ENCODE measurements at places on chromosomes 7 and 10.

DNA sequence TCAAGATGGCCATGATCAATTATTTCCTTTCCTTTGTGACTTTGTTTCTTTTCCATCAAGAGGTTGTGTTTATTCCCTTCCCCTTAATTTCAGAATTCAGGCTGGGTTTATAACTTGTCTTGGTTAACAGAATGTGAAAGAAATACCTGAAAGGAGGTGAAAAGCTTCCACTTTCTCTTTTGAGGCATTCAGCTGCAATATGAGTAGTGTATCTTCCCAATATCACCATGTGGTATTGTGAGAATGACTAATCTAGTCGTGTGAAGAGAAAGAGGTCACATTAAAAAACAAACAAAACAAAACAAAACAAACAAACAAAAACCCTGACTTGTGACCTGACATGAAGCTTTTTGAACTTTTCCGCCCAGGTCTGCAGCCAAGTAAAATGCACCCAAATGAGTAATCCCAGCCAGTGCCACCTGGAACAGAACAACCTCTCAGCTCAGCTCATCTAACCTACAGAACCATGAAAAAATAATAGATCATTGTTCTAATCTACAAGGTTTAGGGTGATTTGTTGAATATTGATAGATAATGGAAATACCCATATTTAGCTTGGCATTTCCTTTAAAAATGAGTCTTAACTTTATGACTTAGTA, 70.8 kb upstream of the TEX47 start:
- H3K36me3 ChIP-seq, result no peaks in the 10 kb centered on the region
- H3K27ac ChIP-seq, result no peak overlapping the region
- H3K27me3 ChIP-seq, result no peaks in the 10 kb centered on the region
- no peak overlapping the region for H3K4me3 ChIP-seq
- no peaks in the 10 kb centered on the region for H3K4me1 ChIP-seq
- no peak for DNase-seq

DNA sequence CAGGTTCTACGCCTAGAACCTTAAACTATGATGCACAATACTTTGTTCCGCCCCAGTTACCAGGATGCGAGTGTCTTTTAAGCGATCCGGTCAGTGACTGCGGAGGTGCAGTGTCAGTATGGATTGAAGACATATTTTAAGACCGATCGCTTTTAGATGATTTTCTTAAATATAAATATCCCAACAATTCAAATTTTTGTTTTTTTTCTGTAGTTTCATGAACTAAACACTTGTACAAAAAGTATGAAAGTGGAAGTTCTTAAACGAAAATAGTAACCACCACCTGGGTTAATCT, 835 bp downstream of the COMMD3 start:
- peaks cover 40% of the 10 kb centered on the region for H3K4me1 ChIP-seq
- no peak for DNase-seq
- H3K27ac ChIP-seq, result peak overlapping the region; percentile 98
- no peaks in the 10 kb centered on the region for H3K27me3 ChIP-seq

DNA sequence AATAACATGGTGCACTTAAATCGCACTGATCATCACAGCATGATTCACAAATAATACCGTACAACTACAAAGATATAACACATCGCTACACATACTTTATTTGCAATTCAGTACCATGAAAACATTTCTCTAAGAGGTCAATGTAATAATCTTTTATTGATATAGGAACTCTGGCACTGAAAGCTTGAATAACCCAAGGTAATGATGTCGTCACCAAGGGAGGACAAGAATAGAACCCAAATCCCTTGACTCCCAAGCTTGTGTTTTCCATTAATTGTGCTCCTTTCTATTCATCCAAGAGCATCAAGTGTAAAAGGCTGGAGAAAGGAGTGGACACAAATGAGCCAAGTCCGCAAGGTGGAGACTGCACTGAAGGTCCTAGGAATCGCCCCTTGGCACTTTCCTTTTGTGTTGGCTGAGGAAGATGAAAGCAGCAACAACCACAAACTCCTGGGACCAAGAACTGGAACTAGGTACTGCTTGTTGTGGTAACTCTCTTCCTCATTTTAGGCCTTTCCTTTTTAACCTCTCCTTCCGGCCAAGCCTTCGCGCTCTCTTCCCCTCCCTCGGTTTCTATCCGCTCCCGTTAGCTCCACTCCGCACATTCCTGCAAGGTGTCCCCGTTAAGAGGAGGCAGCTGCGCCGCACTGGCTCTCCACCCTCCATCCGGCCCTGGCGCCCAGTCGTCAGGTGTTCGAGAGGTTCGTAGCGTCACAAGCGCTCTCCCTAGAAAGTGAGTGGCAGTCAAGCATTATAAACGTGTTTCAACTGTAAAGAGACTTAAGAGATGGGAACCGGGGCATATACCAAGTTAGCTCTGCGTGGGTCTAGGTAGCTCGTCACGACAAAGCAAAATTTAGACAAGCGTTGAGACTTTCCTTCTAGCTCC, 1.0 kb upstream of the CBLL1 start:
- H3K27me3 ChIP-seq, result no peaks in the 10 kb centered on the region
- H3K36me3 ChIP-seq, result peaks cover 22% of the 10 kb centered on the region
- H3K27ac ChIP-seq, result peak overlapping the region; percentile 99
- peaks cover 49% of the 10 kb centered on the region for H3K4me1 ChIP-seq
- peak; percentile 64 for DNase-seq
- H3K4me3 ChIP-seq, result peak overlapping the region; percentile 96

DNA sequence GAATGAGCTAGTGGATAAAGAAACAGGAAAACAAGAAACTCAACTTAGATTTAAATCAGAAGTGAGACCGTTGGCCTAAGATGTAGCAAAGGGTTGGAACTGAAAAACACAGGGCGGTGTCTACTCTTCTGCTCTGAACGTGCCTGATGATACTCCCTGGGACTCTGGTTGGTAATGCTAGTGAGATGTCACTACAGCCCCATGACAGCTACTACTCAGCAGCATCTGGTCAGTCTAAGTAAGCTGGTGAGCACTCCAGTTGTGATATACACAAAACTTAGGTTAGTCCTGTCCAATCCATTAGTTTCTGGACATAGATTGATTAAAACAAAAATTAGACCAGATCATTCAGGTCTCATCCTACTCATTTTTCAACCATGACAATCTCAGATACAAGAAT, 15.4 kb downstream of the MYPN start:
- no peaks in the 10 kb centered on the region for H3K4me1 ChIP-seq
- no peak for DNase-seq
- H3K4me3 ChIP-seq, result no peak overlapping the region
- H3K27ac ChIP-seq, result no peak overlapping the region

- H3K4me3 ChIP-seq, result no peak overlapping the region
- no peaks in the 10 kb centered on the region for H3K4me1 ChIP-seq
- no peak overlapping the region for H3K27ac ChIP-seq
These were observed 2.9 kb downstream of the OLAH start for GRCh38 chr10:15046626-15047025.

DNA sequence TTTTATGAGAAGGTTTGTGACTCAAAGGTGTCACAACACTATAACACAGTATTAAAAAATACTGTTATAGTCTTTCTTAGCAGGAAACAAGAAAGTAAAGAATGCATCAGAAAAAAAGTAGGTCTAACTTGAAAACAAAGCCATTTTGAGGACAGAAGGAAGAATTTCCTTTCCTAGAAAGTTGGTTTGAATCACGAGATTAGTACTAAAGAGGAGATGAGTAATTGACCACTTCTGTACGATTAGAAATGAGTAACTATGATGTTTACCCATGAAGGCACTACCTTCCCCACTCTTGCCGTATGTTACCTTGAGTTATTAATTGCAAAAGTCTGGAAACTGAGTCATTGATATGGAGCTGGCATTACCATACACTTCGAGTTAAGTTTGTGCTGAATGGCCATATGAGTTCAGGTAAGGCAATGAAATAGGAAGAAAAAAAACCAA, 65.2 kb downstream of the FAM185A start:
- no peak for DNase-seq
- H3K27ac ChIP-seq, result no peak overlapping the region
- H3K4me3 ChIP-seq, result no peak overlapping the region
- H3K36me3 ChIP-seq, result peaks cover 2% of the 10 kb centered on the region
- no peaks in the 10 kb centered on the region for H3K27me3 ChIP-seq

GRCh38 chr7:72445075-72445474, 32.9 kb upstream of the CALN1 start:
- H3K4me3 ChIP-seq, result no peak overlapping the region
- DNase-seq, result no peak
- no peak overlapping the region for H3K27ac ChIP-seq
- no peaks in the 10 kb centered on the region for H3K36me3 ChIP-seq

DNA sequence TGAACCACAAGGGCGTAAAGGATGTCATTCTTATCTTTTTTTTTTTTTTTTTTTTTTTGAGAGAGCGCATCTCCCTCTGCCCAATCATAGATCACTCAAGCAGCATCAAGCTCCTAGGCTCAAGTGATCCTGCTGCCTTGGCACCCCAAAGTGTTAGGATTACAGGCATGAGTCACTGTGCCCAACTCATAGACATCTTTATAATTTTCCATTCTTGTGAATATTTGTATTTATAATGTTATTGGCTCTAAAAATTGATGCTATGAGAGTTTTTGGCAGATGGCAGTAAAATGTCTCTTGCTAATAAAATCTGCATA, 128.7 kb downstream of the AKR1D1 start:
- H3K4me1 ChIP-seq, result no peaks in the 10 kb centered on the region
- no peaks in the 10 kb centered on the region for H3K27me3 ChIP-seq
- no peaks in the 10 kb centered on the region for H3K36me3 ChIP-seq
- H3K4me3 ChIP-seq, result no peak overlapping the region
- no peak for DNase-seq

DNA sequence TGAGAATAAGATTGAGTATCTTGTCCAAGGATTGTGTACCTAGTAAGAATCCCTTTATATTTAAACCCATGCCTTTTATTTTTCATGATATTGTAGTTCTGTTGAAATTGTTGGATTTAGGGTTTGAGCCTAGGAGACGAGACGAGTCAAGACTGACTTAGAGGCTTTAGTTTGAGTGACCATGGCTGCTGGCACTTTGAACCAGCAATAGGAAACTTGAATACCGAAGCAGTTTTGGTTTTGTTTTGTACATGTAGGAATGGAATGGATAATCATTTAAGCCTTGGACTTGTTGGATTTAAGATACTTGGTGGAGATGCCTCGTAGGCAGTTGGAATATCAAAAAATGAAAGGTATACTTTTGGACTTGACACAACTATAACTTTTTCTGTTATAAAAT, 229.0 kb downstream of the BICC1 start:
- H3K4me3 ChIP-seq, result no peak overlapping the region
- DNase-seq, result no peak
- no peak overlapping the region for H3K27ac ChIP-seq
- no peaks in the 10 kb centered on the region for H3K36me3 ChIP-seq
- no peaks in the 10 kb centered on the region for H3K27me3 ChIP-seq
